ENCODE measurements at places on chromosomes 7 and 10.
A peak's percentile ranks its signal among the peaks of the same experiment; 100 is the strongest.

DNA sequence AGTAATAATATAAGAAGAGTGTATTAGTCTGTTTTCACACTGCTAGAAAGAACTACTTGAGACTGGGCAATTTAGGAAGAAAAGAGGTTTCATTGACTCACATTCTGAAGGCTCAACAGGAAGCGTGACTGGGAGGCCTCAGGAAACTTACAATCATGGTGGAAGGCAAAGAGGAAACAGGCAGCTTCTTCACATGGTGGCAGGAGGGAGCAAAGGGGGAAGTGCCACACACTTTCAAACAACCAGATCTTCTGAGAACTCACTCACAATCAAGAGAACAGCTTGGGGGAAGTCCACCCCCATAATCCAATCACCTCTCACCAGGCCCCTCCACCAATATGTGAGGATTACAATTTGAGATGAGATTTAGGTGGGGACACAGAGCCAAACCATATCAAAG lies 212.5 kb upstream of the HDAC9 start:
- no peak for DNase-seq

- DNase-seq = no peak
Measured at GRCh38 chr10:101130984-101131961, at the start of gene TLX1. Gene TLX1 (plus strand): TSS chr10:101131300. CDS start chr10:101131542, 242 bp downstream.

- peak; percentile 10 for DNase-seq
Measured at GRCh38 chr10:4344492-4344994, 481.5 kb upstream of the AKR1E2 start.

DNA sequence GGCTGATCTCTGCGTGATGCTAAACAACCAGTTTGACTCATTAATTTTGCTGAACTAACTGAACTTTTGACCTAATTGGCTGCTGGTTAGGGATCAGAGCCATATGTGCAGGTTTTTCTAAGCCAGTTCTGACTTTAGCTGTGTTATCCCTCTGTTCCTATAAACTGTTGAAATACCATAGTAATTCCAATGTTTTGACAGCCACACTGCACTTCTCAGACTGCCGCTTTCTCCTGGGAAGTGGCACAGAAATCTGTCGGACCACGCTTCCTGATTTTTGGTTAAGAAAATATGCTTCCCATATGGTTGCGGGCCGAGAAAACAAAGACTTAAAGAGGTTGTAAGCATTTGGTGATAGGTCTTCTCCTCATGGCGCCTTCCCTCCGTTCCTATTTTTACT lies 42.3 kb downstream of the TBXAS1 start:
- DNase-seq = no peak

GRCh38 chr7:132941905-132942304 lies 140.0 kb downstream of the CHCHD3 start:
- no peak for DNase-seq

- no peak for DNase-seq
Measured at GRCh38 chr10:103554488-103555324, 61.2 kb downstream of the NEURL1 start.

DNA sequence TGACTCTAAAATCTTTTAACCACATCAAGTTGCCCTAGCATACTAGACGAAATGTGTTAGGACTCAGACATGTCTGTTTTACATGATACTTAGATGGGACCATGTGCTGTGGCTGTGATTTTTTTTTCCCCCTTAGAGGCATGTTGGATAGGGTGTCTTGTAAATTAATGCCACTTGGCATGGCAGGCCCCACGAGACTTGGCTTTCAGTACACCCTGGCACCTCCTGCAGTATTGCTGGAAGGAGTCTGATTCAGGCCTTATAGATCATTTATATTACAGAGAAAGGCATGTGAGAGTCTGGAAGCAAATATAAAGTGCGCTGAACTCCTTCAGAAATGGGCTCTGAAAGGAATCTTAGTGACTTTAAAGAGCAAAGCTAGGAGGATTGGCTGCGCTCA lies 494.1 kb downstream of the SDK1 start:
- DNase-seq = no peak

DNA sequence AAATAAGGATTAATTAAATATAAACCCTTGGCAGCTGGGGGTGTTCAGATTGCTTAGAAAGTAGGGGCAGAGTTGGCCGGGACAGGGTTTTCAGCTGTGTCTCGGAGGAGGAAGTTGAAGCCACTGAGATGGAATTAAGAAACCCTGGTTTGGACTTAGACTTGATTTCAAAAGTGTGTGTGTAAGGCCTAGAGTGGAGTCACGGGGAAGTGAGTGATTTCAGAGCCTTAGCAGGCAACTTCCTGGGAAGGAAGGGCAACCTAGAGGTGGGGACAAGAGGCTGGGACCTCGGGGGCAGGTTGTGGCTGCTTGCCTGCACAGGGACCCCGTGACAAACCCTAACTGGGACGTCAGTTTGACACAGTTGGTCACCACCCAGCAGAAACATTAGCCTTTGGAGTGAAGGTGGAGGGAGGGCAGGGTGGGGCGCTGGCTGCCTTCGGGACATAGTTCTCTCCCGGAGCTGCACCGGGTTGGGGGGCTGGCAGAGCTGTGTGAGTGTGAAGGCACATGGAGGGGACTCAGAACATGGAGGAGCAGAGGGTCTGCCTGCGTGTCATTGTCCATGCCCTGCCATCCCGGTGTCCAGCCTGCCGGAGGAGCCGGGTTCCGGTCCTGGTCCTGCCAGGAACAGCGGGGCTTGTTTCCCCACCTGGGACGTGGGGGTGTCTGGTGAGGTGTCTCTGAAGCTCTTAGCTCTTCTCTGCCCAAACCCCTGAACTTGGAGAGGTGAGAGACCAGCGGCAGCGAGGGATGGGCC lies 1.8 kb downstream of the BRI3 start:
- no peak for DNase-seq

DNA sequence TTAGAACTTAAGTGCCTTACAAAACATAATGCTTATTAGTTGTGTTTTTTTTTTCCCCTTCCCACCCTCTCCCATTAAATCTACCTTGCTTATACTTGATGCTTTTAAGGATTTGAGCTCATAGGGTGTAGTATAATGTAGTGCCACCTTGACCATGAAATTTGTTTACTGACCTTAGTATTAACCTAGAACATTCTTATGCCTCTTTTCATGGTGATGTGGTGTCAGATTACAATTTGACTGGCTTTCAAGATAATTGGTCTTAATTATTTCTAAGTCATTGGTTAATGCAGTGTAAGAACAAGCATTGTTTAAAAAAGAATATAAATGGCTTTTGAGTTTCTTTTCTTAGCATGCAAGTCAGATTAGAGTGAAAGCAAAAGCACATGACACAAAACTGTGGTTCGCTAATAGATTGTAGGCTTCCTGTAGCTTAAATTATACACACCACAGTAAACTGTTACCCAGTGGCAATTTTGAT lies 61.8 kb downstream of the ADD3 start:
- no peak for DNase-seq
